Activated CD4-positive, alpha-beta memory T cell treated with anti-CD3 and anti-CD28 coated beads, Interleukin-2, amount 10 ng/mL, durations not matched to agents 7 days and 5 days (primary cell): ENCODE measurements at places on chromosomes 6 and 20. TPM values are rescaled to one million over a fixed set of nuclear protein-coding genes. Genes with fewer than 3 reads are reported as not detected.

The TMEM239 gene
- total RNA-seq: not detected

DNA sequence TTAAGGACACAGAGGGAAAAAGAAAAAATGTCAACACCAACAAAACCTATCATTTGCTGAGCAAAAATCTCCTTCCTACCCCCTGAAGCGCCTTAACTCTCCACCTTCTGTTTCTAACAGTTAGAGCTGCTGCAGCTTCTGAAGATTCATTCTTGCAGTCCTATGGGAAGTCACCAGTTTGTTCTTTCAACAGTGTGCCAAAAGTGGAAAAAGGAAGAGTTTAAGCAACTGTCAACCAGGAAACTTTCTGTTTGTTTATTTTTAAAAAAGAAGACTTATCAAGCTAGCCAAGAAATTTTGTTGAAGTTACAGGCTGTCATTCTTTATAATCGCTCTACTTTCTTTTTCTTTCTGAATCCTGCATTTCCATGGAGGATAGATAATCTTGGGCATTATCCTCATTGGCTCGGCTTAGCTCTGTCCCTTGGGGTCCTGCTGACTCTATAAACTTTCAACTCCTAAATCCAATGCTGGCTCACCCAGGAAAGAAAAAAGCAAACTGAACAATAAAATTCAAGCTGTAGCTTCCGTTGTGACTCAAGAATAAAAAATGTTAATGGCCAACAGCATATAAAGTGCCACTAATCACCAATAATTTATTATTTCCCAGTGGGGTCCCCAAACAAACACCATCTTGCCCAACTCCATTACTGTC is 172.8 kb upstream of the CITED2 start:
- H3K36me3 ChIP-seq: peaks cover 9% of the 10 kb centered on the region
- H3K4me1 ChIP-seq: peaks cover 35% of the 10 kb centered on the region
- no peak overlapping the region for H3K4me3 ChIP-seq
- no peak for DNase-seq

The ZSCAN23 gene
- total RNA-seq: 0.38 TPM

- H3K36me3 ChIP-seq: no peaks in the 10 kb centered on the region
- H3K4me3 ChIP-seq: no peak overlapping the region
- no peak for DNase-seq
- no peak overlapping the region for H3K27ac ChIP-seq
- H3K27me3 ChIP-seq: no peaks in the 10 kb centered on the region
- H3K4me1 ChIP-seq: no peaks in the 10 kb centered on the region
Measured at GRCh38 chr6:67141005-67141404, 1434.0 kb upstream of the EYS start.

DNA sequence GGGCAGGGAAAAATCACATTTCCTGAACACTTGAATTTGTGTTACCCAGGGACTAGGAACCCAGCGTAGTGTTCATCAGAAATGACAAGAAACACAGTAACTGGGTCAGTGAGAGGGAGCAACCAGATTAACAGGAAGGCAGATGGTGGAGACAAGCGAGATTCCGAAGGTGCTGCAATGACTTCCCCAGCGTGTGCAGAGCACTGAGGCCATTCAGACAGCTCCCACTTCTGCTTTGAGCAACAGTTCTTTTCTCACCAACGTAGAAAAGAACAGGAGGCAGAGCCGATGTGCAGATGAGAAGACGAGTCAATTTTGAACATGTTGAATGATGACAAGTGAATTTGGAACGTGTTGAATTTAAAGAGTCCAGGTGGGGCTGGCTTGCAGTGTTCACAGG is 63.1 kb upstream of the IFNGR1 start:
- H3K27me3 ChIP-seq: peaks cover 19% of the 10 kb centered on the region
- peaks cover 13% of the 10 kb centered on the region for H3K4me1 ChIP-seq
- no peaks in the 10 kb centered on the region for H3K36me3 ChIP-seq
- DNase-seq: no peak

GRCh38 chr6:21953831-21954801 is 342.7 kb downstream of the PRL start:
- DNase-seq: no peak
- H3K4me3 ChIP-seq: no peak overlapping the region
- no peaks in the 10 kb centered on the region for H3K27me3 ChIP-seq
- no peak overlapping the region for H3K27ac ChIP-seq
- no peaks in the 10 kb centered on the region for H3K36me3 ChIP-seq
- H3K4me1 ChIP-seq: no peaks in the 10 kb centered on the region

The DSN1 gene
- total RNA-seq: 32.0 TPM
